ENCODE measurements at places on chromosomes 4 and X.

GRCh38 chrX:154695911-154696675 is 42.7 kb upstream of the CTAG2 start:
- no peaks in the 10 kb centered on the region for H3K36me3 ChIP-seq
- no peak overlapping the region for H3K27ac ChIP-seq
- DNase-seq = no peak

GRCh38 chrX:54633641-54634040 is 103.6 kb downstream of the GNL3L start:
- no peaks in the 10 kb centered on the region for H3K36me3 ChIP-seq
- H3K4me1 ChIP-seq = no peaks in the 10 kb centered on the region
- no peak overlapping the region for H3K4me3 ChIP-seq
- DNase-seq = no peak

DNA sequence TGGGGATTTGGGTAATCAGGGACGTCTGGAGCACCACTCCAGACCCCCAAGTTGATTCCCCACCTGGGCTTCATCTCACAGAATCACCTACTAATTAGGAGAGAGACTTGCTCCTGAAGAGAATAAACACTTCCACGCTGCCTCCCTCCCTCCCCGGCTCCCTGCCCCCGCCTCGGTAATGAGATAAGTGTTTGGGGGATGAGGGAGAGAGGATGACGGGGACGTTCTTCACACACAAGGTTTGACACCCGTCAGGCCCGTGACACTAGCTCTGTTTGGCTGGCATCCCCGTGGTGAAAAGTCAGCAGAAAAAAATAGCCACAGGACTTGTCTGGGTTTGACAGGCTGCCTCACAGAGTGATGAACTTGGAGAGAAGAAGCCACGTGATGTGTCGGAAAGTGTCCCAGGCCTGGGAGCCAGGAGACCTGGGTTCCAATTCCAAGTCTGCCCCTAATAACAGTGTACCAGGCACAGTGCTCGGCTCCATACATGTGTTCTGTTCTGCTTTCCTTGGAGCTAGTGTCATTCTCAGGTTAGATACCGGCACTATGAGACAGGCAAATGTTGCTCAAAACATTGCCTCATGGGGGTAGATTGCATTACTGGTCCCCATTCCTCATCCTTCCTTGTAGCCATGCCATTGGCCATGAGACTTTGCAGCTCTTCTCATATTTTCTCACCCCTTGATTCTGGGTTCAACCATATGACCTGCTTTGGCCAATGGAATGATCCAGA is 578.0 kb downstream of the BCOR start:
- no peak for DNase-seq
- H3K4me3 ChIP-seq = no peak overlapping the region
- no peaks in the 10 kb centered on the region for H3K36me3 ChIP-seq
- H3K27ac ChIP-seq = no peak overlapping the region

GRCh38 chr4:151223465-151223864 is 53.5 kb upstream of the PRSS48 start:
- DNase-seq = no peak
- H3K27me3 ChIP-seq = no peaks in the 10 kb centered on the region
- no peak overlapping the region for H3K27ac ChIP-seq
- H3K4me1 ChIP-seq = 0 out of 2 replicates have a peak, but pooled peaks cover 5% of the 10 kb centered on the region
- no peak overlapping the region for H3K4me3 ChIP-seq

DNA sequence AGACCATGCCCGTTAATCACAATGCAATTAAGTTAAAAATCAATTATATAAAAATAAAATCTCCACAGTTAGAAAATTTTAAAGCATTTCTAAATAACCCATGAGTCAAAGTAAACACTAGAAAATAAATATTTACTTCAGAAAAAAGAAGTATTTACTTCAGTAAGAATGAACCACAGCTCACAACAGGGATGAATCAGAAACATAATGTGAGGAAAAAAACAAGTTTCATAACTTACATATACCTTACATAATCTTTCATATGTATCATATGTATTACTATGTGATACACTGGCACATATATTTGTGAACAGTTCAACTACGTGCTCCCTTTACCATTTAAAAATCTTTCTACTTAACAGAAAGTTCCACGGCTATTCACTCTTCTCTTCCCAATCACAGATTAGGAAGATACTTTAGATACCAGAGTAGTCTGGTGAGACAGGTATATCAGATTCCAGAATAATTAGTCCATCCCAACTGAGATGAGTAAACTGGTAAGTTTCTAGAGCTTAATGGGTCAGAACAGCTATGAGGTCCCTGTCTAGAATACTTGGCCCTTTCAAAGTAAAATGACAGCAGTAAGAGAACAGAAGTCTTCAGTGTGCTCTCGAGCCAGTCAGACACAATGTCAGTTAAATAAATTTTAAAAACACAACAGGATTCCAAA is 70.3 kb downstream of the SH3RF1 start:
- no peak overlapping the region for H3K27ac ChIP-seq
- H3K36me3 ChIP-seq = no peaks in the 10 kb centered on the region
- peaks cover 38% of the 10 kb centered on the region for H3K4me1 ChIP-seq
- DNase-seq = no peak
- H3K27me3 ChIP-seq = no peaks in the 10 kb centered on the region
